Stimulated activated CD4-positive, alpha-beta T cell treated with anti-CD3 and anti-CD28 coated beads, Interleukin-1b, Interleukin-23, amount 100 ng/mL, for 4 hours (primary cell): ENCODE measurements at places on chromosomes 4 and X.

- no peak for DNase-seq
Observed at GRCh38 chrX:16882169-16882568, 12.0 kb upstream of the RBBP7 start.

- no peak for DNase-seq
Observed at GRCh38 chrX:110363244-110363643, 4.6 kb downstream of the RTL9 start.

DNA sequence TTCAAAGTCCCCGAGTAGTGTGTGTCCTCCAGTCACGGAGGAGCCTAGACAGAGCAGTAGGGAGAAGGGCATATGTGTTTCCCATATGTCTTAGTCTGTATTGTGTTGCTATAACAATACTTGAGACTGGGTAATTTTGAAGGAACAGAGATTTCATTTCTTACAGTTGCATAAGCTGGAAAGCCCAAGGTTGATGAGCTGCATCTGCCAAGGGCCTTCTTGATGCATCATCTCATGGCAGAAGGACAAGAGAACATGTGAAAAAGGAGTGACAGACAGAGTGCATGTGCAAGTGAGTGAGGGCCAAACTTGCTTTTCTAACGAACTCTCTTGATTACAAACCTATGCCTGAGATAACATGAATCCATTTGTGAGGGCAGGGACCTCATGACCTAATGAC, 243.4 kb downstream of the ARHGAP10 start:
- DNase-seq: no peak

GRCh38 chr4:70768301-70768948, 46.7 kb downstream of the RUFY3 start:
- DNase-seq: no peak

DNA sequence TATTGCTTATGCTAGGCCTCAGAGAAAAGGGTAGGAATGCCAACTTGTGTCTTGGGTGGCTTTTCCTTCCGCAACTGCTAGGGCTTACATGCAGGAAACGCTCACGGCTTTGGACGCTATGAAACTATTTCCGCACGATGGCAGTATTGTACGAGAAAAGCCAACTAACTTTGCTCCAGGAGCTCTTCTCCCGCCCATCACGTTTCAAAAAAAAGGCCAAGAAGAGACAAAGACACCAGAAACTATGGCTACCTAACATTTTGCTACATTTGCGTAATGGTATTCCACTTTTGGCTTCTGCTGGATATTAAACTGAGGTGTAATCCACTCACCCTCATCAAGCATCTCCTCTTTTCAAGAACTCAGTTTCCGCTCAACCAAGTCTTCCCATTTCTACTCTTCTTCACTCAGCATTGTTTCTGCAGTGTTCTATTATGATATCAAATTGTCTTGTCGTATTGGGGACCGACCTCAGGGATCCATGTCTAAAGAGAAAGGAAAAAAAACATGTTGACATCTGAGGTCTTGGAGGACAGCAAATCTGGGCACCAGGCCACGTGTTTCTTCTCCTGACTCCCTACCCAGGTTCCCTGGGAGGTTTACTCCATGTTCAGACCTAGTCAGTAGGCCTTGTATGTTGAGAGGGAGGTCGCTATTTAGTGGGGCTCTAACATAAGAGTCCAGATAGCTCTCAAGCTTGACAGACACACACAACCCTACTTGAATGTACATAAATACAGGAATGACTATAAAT, 239.4 kb upstream of the STK26 start:
- DNase-seq: peak; percentile 80

DNA sequence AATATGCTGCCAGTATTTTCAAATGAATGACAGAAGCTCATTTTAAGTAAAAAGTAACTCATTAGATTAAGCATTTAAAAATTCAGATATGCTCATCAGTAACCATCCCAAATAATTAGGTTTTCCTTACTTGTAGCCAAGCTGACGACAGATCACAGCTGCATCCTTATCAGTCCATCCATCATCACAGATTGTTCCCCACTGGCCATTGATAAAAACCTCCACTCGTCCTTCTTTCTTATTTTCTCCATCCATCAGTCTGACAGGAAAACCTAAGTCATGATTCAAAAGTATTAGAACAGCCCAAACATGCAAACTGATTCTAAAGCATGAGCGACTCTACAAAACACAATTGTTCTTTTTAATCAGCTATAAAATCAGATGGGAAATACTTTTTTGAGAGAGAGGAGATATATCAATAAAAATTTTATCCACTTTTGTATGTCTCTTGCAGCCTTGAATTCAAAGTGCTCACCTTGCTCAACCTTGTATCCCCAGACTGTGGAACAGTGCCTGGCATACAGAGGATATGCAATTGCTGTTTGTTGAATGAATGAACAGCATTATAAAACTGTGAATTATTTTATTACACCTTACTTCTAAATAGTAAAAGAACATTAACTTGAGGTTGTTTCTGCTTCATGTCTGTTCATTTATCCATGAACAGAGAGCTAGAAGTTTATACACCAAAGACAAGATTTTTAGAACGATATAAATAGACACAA, 44.3 kb downstream of the PRSS12 start:
- DNase-seq: no peak

DNA sequence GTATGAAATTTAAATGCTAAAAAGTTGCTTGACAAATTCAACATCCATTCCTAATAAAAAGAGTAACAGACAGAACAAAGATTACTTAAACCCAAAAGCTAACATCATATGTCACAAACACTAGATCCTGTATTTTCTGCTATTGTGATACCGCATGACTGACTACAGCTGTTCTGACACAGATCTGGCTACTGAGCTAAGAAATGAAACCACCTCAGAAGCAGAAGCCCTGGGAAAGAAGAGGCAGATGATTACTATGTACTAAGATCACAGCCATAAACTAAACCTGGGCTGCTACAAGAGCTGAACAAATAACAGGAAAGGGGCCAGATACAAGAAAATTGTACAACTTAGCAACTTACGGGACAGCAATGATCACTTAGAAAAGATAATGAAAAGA, 9.4 kb downstream of the LETM1 start:
- DNase-seq: no peak

GRCh38 chr4:108350332-108350731, 181.6 kb upstream of the LEF1 start:
- no peak for DNase-seq

GRCh38 chr4:112946127-112946526, 103.3 kb upstream of the ANK2 start:
- DNase-seq: no peak

DNA sequence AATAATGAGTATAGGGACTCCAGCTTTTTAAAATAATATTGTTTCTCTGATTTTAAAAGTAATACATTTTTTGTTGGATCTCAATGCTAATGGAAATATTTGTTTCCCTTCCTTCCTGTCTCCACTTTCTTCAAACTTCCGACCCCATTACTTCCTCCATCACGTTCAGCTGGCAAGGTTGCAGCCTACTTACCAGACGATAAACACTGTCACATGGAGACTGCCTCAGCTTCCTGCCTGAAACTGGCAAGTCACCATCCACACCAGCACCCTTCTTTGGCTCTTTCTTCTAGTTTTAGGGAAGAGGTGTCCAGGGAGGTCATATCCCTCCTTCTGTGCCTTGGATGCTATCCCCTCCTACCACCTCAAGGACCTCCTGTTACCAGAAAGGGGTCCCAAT, 3.4 kb upstream of the INTU start:
- no peak for DNase-seq

DNA sequence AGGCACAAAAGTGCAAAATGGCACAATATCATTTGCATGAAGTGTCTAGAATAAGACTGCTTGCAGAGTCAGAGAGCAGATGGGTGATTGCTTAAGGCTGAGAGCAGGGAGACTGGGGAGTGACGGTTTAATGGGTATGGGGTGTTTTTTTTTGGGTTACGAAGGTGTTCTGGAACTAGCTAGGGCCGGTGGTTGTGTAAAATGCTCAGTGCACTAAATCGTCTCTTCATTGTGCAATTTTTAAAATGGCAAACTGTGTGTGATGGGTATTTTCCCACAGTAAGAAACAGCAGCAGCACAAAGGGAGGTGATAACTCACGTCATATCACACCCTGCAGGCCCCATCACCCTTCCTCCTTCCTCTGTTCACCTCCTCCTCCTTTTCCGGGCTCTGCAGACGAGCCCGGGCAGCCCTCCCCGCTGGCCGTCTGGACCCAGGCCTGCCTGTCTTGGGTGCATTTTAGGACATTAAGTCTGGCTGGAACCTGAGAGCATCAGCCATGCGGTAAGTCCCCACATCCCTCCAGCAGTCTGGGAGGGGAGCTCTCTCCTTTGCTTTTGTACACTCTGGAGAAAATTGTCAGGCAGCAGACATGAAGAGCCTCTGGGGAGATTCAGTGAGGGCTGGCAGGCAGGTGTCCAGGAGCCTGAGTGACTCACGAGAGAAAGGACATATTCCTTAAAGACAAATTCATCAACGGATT, 42.7 kb downstream of the ASMT start:
- no peak for DNase-seq

- DNase-seq: no peak
Observed at GRCh38 chr4:1060621-1061020, 49.2 kb downstream of the FGFRL1 start.

DNA sequence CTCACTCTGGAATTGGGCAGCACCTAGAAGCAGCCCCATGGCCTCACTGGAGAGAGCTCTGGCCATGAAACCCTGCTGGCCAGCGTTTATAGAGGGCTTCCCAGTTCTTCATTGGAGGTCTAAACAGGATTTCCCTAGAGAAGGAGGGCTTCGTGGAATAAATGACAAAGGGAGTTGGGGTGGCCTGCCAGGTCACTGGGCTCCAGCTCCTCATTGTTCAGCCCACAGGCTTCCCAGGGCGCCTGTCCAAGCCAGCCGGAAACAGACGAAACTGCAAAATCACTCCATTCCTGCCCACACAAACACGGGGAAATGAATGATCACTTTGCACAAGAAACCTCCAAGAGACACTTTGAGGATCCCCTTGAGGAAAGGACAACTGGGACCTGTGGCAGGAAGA, 189.7 kb downstream of the TSPAN5 start:
- no peak for DNase-seq
